ENCODE measurements at places on chromosomes 1 and 21. TPM values are rescaled to one million over a fixed set of nuclear protein-coding genes. Genes with fewer than 3 reads are reported as not detected.
A peak's percentile ranks its signal among the peaks of the same experiment; 100 is the strongest.

- DNase-seq = no peak
Measured at GRCh38 chr1:39130325-39130724, 74.2 kb upstream of the MACF1 start.

GRCh38 chr1:109299558-109300343 lies 7.1 kb downstream of the MYBPHL start:
- DNase-seq = no peak

GRCh38 chr1:43786201-43786958 lies 79.0 kb downstream of the ST3GAL3 start:
- DNase-seq = no peak

GRCh38 chr1:159854116-159854692 lies 8.3 kb downstream of the VSIG8 start:
- peak; percentile 90 for DNase-seq

DNA sequence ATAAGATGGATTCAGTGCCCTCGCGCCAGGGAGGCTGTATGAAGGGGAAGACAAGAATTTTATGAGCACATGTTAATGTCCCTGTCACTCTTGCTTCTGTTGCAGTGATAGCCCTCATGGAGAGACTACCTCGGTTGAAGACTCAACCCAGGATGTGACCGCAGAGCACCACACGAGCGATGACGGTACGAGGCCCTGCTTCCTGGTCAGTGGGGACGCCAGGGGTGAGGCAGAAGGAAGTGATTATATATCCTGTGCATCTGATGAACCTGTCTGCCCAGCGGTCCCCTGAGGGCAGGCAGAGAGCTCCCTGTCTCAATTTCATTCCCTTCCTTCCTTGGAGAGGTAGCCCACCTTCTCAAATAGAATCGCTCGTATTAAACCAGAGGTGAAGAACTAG lies 20.0 kb upstream of the IKBKE start:
- no peak for DNase-seq

DNA sequence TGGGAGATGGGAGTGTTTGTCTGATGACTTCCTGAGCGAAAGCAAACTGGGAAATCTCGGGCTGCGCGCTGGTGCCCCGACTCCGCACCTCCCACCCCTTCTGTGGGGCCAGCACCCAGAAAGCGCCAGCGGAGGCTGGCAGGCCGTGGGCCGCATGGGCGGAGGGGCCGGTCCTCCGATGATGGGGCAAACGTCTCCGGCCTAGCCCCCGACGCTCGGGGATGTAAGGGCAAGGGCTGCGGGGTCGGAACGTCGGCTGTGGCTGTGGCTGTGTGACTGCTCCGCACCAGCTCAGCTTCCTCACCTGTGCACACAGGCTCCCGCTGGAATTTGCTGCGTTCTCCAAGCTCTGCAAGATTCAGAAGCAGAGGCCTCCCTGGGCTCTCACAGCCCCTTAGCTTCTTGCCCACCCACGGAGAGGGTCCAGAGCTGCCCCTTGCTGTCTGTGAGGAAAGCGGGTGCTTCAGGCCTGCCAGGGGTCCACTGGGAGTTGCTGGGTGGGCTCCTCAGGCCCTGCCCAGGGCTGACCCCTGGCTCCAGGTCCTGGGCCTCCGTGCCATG lies 35.0 kb downstream of the COL18A1 start:
- no peak for DNase-seq

DNA sequence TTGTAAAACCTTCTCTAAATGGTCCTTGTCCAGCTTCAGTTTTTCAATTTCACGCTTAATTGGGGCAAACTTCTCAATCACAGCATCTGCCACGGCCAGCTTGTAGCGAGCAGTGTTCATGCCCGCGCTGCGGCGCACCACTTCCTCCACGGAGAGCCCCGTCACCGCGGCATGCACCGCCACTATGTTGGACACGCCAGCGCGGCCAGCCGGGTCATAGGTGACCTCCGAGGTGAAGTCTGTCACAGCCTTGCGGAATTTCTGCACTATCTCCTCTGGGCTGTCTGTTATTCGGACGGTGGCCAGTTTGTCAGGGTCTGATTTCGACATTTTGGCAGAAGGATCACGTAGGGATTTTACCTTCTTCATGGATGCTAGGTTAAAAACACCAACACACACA lies 44.8 kb upstream of the TBX15 start:
- DNase-seq = no peak

DNA sequence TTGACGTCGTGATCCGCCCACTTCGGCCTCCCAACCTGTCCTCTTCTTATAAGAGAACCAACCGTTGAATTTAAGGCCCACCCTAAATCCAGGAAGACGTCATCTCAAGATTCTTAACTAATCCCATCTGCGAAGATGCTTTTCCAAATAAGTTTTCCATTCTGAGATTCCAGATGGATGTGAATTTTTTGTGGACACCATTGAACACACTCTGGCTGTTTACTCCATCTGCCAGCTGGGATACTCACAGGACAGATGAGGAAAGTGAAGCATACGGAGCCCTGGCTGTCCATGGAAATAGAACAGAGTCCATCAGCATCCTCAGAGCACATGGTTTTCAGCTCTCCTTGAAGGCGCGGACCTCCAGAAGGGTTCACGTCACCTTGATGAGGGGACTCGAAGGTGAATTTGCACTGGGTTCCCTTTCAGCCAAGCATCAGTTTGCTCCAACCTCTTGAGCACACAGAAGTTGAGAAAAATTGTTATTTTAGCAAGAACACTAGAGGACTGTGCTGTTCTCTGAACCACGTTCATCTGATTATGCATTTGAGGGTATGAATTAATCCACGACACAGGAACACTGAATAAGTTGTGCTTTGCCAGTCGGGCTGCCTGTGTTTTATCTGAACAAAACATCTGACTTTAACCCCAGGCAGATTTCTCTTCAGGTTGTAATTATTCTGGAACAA lies 68.6 kb downstream of the KAZN start:
- DNase-seq = no peak

GRCh38 chr1:110581682-110582145 lies 24.4 kb downstream of the KCNA2 start:
- peak; percentile 2 for DNase-seq

- peak; percentile 70 for DNase-seq
Measured at GRCh38 chr21:43282358-43283120, 113.7 kb downstream of the CRYAA start.

- no peak for DNase-seq
Measured at GRCh38 chr21:32335601-32336575, 37.2 kb downstream of the MRAP start.

DNA sequence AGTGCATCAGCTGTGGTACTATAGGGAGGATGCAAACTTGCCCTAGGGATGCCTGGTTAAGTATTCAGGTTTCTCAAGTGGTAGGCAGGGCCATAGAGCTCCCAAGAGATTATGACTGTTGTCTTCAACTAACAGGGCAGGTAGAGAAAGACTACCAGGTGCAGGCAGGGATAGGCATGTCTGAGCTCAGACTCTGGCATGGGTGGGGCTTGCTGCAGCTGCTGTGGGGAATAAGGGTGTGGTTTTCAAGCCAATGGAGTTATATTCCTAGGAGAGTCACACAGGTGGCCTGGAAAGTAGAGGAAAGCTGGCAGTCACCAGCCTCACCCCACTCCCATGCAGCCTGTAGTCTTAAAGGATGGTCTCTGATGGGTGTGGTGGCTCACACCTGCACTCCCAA lies 673.4 kb upstream of the ADGRL4 start:
- no peak for DNase-seq

DNA sequence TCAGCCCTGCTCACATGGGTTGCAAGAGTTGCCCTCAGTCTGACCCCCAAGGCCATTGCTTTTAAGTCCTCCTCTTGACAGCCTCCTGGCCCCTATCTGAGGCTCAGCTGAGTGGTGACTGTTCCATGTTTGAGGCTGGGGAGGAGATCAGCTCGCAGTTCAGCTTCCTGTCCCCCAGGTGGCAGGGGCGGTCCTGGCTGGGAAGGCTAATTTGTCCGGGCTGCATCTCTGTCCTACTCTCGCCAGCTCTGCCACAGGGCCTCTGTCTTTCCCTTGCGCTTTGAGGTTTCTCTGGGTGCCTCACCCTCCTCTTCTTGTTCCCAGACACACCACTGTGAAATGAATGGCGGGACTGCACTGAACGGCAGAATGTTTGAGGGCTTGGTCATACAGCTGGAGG lies 157.3 kb downstream of the KCNJ6 start:
- DNase-seq = no peak

DNA sequence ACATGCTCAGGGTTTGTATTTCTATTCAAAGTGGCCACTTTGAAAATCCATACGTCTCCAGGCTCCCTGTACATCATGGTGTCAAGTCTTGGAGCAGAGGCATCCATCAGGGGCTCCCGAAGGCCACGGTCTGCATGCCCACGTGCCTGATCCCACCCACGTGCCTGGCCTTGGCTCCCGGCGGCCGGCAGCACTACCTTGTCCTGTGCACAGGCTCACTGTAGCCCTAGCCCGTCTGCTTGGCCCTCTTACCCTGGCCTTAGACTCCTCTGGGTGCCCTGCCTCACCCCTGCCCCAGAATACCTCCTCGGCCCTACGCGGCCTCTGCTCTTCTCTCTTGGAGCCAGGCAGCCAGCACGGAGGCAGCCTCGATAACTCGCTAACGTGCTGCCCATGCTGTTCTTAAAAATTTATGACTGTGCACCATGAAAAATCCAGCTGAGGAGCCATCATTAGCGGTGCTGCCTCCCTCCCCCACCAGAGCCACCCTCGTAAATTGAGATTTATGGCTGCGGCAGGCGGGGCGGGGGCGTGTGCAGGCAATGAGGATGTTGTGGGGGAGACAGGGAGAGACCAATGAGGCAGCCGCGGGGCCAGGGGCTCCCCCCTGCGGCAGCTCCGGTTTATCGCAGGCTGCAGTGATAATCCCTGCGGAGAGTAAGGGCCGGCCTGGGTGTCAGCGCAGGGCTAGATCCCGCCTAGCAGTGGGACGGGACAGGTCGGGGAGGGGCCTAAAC lies 24.6 kb downstream of the DMAP1 start:
- DNase-seq = peak; percentile 88

- DNase-seq = no peak
Measured at GRCh38 chr1:198387587-198387986, 152.9 kb downstream of the ATP6V1G3 start.

DNA sequence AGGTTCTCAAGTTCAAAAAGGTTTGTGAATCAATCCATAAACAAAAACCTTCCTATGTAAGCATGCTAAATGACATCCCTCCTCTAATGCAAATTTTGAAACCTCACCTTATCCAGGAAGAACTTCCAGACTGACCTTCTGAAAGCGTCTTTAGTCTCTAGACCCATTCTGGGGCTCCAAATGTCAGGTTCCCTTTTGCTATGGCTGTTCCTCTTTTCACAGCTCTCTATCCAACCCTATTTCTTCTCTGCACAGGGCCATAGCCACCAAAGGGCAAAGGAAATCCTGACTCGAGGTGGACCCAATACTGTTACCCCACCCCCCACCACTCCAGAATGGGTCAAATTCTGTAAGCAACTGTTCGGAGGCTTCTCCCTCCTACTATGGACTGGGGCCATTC lies 3.4 kb downstream of the ATP1A4 start:
- DNase-seq = no peak

DNA sequence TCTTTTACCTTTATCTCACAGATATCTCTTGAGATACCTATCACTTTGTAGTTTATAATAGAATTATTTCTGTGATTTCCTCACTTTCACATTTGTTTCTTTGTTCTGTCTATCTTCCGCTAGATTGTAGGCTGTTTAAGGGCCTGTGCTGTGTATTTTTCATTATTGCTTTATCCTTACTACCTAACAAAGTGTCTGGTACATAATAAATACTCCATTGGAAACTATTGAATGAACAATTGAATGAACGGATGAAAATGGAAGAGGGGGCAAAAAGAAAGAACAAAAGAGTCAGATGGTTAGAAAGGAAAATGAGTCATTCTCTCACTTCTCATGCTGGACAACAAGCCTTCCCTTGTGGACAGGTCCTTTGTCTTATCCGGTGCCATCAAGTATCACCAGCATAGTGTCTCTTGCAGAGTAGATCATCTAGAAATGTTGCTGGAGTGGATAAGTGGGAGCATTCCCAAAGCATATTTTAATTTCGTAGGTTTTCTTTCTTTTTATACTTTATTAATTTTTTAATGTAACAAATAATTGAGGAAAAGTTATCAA lies 159.8 kb downstream of the NEK7 start:
- no peak for DNase-seq

The OR2L2 gene
- total RNA-seq = 0.20 TPM

The LGR6 gene
- 1.00 TPM for total RNA-seq

The CFHR2 gene
- not detected for total RNA-seq

The CELA3A gene
- total RNA-seq = 7.5 TPM

The NBPF12 gene
- total RNA-seq = 58.7 TPM

The VAMP4 gene
- 15.9 TPM for total RNA-seq

The CACHD1 gene
- 7.3 TPM for total RNA-seq
